Right renal pelvis (tissue), 4 donors: ENCODE measurements at places on chromosomes 12 and 14.

DNA sequence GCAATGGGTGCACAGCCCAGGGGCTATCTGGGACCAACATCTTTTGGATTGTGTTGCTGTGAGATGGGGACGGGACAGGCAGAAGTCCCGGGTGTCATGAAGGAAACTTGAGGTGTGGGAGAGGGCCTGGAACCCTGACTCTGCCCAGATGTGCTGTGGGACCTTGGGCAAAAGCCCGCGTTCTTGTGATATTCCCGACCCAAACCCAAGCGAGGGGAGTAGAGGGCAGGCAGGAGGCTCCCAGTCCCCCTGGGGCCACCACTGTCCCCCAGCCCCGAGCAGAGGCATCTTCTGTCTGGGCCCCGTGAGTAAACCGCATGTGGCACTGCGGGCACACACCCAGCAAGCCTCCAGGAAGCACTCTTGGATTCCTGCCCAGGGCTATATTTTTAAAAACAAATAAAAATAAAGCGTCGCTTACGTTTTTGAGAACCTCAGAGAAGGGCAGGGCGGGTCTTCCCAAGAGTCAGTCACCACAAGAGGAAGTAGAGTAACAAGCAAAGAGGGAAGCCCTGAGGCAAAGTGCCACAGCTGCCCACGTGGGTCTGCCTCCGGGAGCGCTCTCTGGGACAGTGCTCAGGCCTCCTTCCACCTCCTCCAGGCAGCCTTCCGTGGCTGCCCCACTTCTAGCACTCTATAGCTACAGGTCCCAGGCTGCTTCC, 39.5 kb downstream of the BEGAIN start:
- no peak for DNase-seq

- DNase-seq: no peak
Measured at GRCh38 chr14:104085889-104086201, 345 bp downstream of the ASPG start.

DNA sequence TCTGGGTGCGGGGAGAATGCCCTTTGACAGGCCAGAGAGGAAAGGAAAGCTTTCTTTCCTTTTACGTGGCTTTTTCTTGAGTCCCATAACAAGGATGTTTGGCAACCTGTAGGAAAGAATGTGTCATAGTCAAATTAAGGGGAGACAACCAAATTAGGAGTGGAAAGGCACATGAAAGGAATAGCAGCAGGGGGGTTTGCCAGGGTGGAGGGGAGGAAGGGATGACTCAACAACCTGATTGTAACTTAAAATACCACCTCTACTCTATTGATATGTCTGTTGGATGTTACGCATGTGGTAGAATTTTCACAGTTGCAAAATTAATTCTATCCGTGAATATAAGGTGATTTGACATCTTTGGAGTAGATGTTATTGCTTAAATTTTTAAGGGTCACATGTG, 28.5 kb upstream of the MYBPC1 start:
- no peak for DNase-seq

GRCh38 chr12:42386308-42386707, 60.3 kb downstream of the PPHLN1 start:
- DNase-seq: no peak

DNA sequence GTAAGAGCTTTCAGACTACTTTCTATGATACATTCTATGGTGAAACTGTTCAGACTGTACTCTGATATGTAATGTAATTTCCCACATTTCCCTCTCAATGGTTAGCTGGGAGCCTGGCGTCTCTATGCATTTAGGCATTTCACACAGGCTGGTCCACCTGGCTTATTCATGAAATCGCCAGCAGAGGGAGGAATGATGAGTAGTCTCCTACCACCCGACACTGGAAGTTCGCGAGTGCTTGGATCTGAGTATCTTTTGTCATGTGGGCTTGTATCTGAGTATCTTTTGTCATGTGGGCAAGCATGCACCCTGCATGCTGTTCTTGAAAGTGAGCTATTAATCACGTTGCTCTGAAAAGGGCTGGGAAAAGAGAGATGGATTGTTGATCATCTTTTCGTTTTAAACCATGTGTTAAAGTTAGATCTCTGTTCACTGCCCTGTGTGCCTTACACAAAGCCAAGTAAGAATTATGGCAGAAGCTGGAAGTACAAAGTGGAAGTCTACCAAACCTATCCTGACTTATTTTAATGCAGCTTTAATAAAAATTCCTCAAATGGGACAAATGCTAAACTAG, 235.0 kb downstream of the ATP23 start:
- no peak for DNase-seq

GRCh38 chr12:111182382-111182781, 186.5 kb downstream of the PHETA1 start:
- no peak for DNase-seq

DNA sequence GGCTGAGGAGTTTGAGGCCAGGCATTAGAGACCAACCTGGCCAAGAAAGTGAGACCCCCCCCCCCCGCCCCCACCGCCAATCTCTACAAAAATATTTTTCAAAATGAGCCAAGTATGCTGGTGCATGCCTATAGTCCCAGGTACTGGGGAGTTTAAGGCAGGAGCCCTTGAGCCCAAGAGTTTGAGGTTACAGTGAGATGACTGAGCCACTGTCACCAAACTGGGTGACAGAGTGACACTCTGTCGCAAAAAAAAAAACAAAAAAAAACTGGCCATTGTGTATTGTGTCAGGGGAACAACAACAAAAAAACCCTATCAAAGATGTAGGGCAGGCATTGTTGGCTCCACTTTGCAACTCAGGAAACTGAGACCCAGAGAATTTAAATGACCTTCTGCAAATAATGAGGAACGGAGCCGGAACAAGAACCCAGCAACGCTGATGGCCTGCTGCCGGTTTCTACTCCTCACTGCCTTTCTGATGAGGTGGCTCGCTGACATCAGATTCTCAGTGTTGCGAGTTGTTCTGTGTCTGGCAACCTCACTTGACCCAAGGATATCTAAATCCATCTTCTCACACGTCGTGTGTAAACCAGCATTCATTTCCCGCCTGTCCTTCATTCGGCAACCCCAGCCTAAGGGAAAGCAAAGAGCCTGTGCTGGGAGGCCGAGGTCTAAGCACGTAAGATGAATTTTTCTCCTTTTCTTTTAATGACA, 195.2 kb upstream of the CRY1 start:
- no peak for DNase-seq

DNA sequence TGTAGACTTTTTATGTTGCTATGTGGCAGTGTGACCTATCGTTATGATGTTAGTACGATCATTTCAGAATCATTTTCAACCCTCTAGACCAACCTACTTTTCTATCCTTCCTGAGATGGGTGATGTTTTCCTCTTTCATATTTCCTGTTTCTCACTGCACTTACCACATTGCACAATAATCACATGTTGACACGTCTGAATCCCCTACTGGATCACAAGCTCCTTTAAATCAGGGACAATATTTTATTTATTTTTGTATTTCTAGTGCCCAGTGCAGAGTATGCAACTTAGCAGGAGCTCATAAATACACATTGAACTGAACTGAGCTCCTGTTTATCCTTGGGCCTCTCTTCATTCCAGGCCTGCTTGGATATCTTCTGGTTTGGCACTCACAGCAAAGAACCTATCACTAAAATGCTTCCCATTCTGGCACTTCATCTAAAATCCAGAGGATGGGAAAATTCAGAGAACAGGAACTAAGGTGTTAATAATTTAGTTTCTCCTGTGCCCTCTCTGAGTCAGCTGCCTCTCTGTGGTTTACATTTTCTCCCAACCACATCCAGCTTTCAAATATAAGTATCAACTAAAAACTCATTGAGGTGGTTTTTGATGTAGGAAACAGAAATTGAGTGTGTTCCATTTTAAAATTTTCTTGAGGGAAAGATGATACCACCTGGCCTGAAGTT, 69.4 kb upstream of the DYRK2 start:
- DNase-seq: no peak

GRCh38 chr14:105898482-105899010, 372.2 kb downstream of the TMEM121 start:
- no peak for DNase-seq
